Renal pelvis (tissue), 12 donors: ENCODE measurements at places on chromosomes 4 and X.
A peak's percentile ranks its signal among the peaks of the same experiment; 100 is the strongest.

DNA sequence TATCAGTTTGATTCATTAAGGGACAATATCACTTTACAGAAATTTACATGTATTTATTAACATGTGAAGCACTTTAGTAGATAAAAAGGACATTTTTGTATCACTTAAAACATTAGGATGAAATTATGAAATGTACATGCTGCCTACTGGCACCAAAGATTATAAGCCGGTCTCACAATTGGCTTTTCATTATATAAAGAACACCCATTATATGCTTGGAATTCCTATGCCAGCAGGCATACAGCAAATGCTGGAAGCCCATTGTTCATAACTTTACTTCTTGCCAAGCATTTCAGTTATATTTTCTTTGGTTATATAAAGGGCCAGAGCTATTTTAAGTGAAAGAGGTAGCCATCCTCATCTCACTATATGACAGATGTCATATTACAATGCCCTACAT, 145.9 kb downstream of the DMD start:
- DNase-seq, result no peak

DNA sequence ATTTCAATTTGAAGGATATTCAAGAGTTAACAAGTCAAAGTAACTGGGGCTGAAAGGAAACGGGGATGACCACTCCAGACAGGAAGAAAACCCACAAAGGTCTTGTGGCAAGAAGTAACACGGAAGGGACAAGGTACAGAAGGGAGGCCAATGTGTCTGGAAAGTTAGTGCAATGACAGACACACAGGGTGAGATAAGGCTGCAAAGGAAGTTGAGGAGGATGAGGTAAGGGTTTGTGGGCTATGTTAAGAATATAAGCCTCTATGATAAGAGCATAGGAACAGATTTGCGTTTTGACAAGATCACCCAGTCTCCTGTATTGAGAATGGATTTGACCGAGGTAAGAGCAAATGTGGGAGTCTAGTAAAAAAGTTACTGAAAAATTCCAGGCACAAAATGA, 21.9 kb upstream of the EMCN start:
- DNase-seq, result no peak

GRCh38 chr4:62940229-62940628, 1469.0 kb downstream of the TECRL start:
- no peak for DNase-seq

DNA sequence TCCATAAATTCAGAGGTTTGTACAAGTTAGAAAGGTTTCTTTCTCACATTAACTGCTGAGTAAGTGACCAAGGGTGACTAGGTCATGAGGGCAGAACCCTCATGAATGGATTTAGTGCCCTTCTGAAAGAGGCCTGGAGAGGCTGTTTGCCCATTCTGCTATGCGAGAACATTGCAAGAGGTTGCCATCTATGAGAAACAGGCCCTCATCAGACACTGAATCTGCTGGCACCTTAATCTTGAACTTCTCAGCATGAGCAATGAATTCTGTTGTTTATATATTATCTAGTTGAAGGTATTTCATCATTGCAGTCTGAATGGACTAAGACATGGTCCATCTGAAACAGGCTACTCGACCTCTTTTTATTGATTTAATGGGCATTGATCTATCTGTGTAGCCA, 96.2 kb upstream of the GPRIN3 start:
- no peak for DNase-seq

DNA sequence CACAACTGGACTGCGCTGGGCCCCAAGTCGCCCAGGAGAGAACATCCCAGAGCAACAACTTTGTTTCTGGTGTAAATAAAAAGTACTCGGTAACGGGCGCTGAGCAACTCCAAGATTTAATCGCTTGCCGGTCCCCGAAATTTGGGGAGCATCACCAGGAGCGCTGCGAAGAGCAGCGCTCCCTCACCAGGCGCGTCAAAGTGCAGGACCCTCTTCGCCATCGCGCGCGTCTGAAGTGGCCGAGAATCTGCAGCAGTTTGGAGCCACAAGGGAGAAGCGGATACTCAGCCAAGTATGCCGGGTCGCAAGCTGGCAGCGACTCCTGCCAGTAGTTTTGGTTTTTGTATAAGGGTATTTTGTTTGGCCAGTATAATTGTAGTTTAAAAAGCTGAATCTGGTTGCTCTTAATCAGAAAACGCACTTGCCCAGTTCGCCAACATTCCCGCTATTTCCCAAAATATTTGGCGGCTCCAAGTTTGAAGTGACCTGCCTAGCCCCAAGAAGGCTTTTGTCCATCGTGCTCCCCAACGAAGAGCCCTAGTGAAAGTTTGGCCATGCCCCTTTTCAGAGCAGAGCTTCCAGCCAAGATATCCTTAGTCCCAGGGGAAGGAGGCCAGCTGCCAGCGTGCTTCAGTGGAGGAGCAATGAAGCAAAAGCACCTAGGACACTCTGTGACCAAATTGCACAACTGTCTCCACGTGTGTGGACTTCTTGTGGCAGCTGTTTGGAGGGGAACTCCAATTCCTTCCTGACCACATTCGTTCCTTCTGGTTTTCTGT, 557 bp upstream of the KDR start:
- peak; percentile 9 for DNase-seq

DNA sequence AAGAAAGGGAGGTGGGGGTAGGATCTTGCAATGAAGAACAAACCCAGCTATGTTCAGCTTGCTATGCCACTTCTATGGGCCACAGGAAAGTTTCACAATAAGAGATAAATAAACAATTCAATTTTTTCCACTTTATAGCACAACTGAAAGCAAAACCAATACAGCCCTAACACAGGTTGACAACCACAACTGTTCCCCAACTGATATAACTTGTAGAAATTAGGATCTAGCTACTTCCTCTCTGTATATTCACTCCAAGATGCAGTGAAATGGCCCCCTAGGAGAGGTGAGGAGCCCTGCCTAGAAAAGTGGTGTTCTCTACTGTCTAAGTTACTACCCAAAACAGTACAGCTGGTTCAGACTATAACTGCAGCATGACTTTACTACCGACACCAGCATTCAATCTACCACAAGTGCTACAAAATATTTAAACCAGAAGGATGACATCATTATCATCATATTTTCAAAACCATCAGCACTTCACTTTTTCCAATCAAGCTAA, 77.0 kb downstream of the FBXW7 start:
- no peak for DNase-seq
